ENCODE measurements at places on chromosomes 3 and 15.

GRCh38 chr3:55620351-55621025, 133.4 kb upstream of the WNT5A start:
- no peak for DNase-seq

GRCh38 chr15:78077053-78077870, at the start of gene TBC1D2B:
Gene TBC1D2B (minus strand): TSS chr15:78077711. CDS start chr15:78077652, 59 bp downstream.
- DNase-seq = peak; percentile 77

DNA sequence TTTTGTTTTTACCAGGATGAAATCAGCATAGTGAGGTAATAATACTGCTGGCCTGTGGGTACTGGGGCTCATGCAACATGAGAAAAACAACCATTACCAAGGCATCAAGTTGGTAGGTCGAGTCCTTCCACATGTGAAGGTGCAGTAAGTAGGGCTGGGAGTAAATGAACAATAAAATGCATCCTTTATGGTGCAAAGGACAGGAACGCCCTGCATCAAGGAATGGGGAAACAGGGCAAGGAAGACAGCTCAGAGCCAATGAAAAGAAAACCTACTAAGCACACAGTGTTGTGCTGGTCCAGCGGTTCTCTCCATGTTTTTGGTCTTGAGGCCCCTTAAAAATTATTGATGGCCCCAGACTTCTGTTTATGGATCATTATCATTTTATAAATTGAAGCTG, 168.5 kb upstream of the TPM1 start:
- no peak for DNase-seq

- DNase-seq = no peak
These were observed 47.5 kb upstream of the SLC9A9 start for GRCh38 chr3:143895805-143896204.

DNA sequence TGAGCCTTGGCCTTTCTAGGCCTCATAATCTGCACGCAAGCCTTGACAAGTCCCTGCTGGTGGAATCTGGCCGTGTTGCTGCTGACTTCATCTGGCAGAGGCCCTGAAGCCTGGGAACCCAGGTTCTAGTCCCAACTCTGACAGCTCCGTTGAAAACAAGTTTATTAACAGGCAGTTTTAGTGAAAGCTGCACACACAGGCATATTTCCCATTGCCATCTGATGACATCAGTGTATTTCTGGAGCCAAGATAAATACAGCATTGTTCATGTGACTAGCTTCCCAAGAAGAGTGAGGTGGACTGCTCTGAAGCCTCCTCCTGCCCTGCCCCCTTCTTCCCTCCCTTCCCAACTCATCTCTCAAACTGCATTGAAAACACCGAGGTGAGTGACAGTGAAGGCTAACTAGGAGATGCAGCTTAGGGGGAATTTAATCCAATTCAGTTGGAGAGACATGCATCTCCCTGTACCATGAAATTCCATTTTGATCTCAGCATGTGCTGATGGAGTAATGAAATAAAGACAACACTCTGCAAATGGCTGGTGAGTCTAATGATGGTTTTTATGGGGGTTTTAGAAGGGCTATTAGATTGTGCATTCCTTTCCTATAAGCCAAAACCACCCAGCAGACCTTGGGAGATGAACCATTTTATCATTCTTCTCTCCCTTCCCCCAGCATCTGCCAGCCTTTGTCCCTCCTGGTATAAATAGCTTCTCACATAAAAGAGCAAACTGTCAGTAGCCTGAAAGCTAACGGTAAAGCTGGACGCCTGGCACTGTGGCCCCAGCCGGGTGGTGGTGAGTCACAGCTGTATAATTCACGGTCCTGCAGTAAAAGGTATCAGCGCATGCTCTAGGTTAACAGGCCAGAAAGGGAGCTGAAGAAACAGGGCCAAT, 38.0 kb downstream of the PRICKLE2 start:
- DNase-seq = no peak

GRCh38 chr15:34812369-34812768, 17.0 kb upstream of the ACTC1 start:
- DNase-seq = no peak

GRCh38 chr3:98782824-98783500, 19.8 kb downstream of the ST3GAL6 start:
- no peak for DNase-seq

All from activated CD8-positive, alpha-beta memory T cell treated with anti-CD3 and anti-CD28 coated beads, Interleukin-2, amount 10 ng/mL, durations not matched to agents 7 days and 5 days (primary cell).